CD4-positive, CD25-positive, alpha-beta regulatory T cell (primary cell): ENCODE measurements at places on chromosomes 11 and 22. TPM values are rescaled to one million over a fixed set of nuclear protein-coding genes. Genes with fewer than 3 reads are reported as not detected.
A peak's percentile ranks its signal among the peaks of the same experiment; 100 is the strongest.

Gene LGALS1
- polyA plus RNA-seq, result 829 TPM

DNA sequence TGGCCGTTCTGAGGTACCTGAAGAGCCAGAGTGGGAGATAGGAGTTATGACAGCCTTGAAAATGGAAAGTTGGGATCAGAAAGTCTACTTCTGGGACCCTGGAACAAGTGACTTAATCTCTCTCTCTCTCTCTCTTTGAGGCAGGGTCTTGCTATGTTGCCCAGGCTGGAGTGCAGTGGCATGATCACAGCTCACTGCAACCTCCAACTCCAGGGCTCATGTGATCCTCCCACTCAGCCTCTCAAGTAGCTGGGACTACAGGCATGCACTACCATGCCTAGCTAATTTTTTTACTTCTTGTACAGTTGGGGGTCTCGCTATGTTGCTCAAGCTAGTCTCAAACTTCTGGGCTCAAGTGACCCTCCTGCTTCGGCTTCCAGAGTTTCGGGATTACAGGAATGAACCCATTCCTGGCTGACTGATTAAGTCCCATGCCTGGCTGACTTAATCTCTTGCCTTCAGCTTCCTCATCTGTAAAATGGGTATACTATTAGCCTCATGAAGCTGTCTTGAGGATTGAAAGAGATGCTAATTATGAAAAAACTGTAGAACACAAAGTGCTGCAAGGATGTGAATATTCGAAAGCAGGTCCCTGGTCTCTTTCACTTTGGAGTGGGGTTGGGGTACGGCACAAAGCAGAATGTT is 87.7 kb downstream of the UBASH3B start:
- no peaks in the 10 kb centered on the region for H3K36me3 ChIP-seq
- H3K27ac ChIP-seq, result peak overlapping the region; percentile 84
- peak overlapping the region; percentile 67 for H3K4me3 ChIP-seq

DNA sequence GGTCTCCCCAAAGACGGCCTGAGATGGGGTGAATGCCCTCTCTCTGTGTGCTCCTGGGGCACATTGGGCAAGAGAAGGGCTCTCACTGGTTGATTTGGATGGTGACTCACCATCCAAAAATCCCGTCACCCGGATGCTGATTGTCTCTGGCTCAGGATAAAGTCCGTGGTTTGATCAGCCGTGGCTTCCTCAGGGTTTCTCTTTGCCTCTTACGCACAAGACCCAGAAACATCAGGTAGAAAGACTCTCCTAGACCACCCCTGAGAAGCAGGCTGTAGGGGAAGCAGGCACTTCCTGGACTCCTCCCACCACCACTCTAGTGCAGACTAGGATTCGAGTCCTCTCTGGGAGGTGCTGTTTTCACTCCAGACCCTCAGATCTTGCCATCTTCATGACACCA is 176.1 kb upstream of the NCAM1 start:
- H3K27me3 ChIP-seq, result no peaks in the 10 kb centered on the region
- no peaks in the 10 kb centered on the region for H3K36me3 ChIP-seq
- H3K4me1 ChIP-seq, result no peaks in the 10 kb centered on the region
- no peak for DNase-seq
- H3K4me3 ChIP-seq, result no peak overlapping the region

DNA sequence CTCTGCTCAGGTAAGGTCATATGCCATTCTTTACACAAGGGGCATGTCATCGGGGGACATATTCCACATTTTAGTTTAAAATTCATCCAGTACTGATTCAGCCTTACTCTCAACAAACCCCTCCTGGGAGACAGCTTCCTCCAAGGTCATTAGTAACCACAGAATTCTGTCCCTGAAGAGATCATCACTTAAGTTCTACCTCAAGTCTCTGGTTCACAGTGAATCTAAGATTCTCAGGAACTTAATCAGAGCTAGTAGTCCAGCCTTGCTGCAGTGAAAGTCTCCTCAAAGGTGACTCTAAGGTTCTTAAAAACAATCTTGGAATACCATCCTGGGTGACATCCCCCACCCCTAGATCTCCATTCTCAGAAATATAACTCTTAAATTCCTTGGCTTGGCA is 18.9 kb upstream of the GDPD4 start:
- H3K27me3 ChIP-seq, result no peaks in the 10 kb centered on the region
- H3K4me1 ChIP-seq, result no peaks in the 10 kb centered on the region
- H3K4me3 ChIP-seq, result no peak overlapping the region
- H3K27ac ChIP-seq, result no peak overlapping the region
- peaks cover 7% of the 10 kb centered on the region for H3K36me3 ChIP-seq

- no peaks in the 10 kb centered on the region for H3K4me1 ChIP-seq
- H3K27me3 ChIP-seq, result no peaks in the 10 kb centered on the region
- no peak for DNase-seq
- H3K36me3 ChIP-seq, result no peaks in the 10 kb centered on the region
- no peak overlapping the region for H3K27ac ChIP-seq
Measured at GRCh38 chr11:19551457-19551856, 161.2 kb upstream of the NAV2 start.

Gene PRR33
- not detected for polyA plus RNA-seq

- H3K27me3 ChIP-seq, result no peaks in the 10 kb centered on the region
- H3K4me1 ChIP-seq, result no peaks in the 10 kb centered on the region
- no peak for DNase-seq
- no peak overlapping the region for H3K27ac ChIP-seq
- H3K4me3 ChIP-seq, result no peak overlapping the region
Measured at GRCh38 chr11:72767203-72768062, 15.2 kb upstream of the ARAP1 start.

Gene PHETA2
- 1.5 TPM for polyA plus RNA-seq

GRCh38 chr11:119832202-119832935 is 103.4 kb upstream of the NECTIN1 start:
- H3K36me3 ChIP-seq, result no peaks in the 10 kb centered on the region
- no peaks in the 10 kb centered on the region for H3K4me1 ChIP-seq
- no peak overlapping the region for H3K4me3 ChIP-seq
- DNase-seq, result no peak
- no peaks in the 10 kb centered on the region for H3K27me3 ChIP-seq

GRCh38 chr11:60080535-60080934 is 7.9 kb upstream of the MS4A2 start:
- no peaks in the 10 kb centered on the region for H3K27me3 ChIP-seq
- DNase-seq, result no peak
- no peak overlapping the region for H3K4me3 ChIP-seq
- H3K4me1 ChIP-seq, result no peaks in the 10 kb centered on the region
- H3K27ac ChIP-seq, result no peak overlapping the region

Gene CNTN5
- not detected for polyA plus RNA-seq

DNA sequence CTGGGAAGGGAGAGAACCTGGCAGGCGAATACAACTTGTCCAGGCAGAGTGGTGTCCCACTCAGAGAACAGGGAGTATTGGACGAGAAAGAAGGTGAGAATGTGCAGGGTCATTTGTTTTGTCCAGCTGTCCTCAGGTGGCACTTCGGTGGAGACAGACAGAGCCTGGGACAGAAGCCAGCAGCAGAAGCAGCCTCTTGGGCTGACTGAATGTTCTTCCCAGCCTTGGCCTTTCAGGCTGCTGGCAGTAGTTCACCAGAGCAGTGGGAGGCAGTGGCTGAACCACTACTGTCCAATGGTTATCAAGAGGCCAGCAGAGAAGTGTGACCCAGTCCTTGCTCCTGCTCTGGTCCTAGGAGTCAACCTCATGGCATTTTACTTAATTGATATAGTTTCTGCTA is 331.1 kb upstream of the NARS2 start:
- no peaks in the 10 kb centered on the region for H3K4me1 ChIP-seq
- H3K27ac ChIP-seq, result no peak overlapping the region
- H3K4me3 ChIP-seq, result no peak overlapping the region
- no peaks in the 10 kb centered on the region for H3K36me3 ChIP-seq
- no peaks in the 10 kb centered on the region for H3K27me3 ChIP-seq

DNA sequence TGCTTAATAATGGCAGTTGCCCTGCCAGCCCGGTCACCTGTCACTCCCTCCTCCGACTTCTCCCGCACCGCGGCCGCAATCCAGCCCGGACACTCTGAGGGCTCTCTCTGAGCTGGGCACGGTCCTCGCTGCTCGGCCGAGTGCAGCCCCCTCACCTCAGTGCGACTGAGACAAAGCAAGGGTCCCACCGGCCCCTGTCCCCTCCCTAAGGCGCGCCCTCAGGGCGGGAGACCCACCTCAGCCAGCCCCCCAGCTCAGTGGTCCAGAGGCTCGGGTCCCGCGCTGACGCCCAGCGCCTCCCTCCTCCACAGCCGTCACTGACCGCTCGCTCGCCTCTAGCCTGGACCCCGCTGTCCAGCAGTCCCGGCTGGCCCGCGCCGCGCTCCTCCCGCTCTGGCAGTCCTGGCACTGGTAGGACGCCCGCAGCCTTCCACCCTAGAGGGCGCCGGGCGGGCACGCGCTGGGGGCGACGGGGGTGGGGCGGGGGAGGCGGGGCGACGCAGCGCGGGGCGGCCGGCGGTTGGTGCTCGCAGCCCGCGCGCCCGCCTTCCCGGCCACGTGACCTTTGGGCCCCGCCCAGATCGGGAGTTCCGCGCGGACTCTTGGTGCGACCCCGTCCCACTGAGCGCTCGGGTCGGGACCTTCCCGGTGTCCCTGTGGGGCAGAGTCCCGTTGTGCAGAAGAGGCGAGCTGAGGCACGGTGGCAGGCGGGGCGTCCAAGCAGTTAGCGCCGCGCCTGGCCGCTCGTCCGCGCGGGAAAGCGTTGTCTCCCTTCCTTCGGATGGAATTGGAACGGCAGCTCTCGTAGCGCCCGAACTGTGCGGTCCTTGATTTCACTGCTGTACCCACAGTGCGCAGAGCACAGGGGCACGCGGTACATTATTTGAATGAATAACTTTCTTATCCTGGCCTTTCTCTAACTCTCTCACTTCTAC is 7.8 kb upstream of the L3MBTL2 start:
- no peaks in the 10 kb centered on the region for H3K27me3 ChIP-seq
- no peaks in the 10 kb centered on the region for H3K36me3 ChIP-seq
- H3K4me1 ChIP-seq, result peaks cover 19% of the 10 kb centered on the region
- no peak overlapping the region for H3K27ac ChIP-seq

DNA sequence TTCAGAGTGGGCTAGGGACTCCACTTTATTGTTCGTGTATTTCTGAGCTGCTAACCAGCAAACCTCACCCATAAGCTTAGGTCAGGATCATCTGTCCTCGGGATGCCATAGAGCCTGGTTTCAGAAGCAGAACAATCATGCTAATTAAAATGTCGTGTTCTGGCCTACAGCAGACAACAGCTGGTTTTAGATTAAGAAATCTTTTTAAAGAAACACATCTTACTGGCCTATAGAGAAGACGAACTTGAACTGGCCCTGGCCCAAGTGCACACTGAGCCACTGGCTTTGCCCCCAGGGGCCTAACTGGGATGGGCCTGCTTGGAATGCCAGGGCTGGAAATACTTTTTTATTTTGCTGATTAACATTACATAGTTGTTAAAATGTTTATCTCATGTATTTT is 63.2 kb downstream of the ALX4 start:
- no peak overlapping the region for H3K27ac ChIP-seq
- DNase-seq, result no peak
- H3K27me3 ChIP-seq, result no peaks in the 10 kb centered on the region
- H3K36me3 ChIP-seq, result peaks cover 17% of the 10 kb centered on the region
- H3K4me3 ChIP-seq, result no peak overlapping the region
- H3K4me1 ChIP-seq, result no peaks in the 10 kb centered on the region

DNA sequence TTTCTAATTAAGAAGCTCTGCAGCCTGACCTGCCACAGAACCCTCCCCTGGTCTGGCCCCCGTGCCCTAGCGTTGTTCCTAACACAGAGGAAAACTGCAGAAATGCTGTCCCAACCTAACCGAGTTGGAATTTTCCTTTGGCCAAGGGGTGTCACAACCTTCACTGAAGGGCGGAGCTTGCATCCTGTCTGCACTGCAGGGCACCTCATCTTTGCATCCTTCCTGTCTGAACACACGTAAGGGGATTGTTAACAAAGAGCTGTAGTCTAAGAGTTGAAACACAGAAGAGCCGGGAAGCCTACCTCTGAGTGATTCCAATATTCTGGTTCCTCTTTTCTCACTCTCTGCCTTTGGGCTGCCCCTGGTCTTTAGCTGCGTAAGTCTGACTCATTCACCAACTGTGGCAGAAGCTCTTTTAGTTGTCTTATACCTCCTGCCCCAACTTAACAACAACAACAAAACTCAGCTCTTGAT is 1.6 kb downstream of the DIXDC1 start:
- DNase-seq, result no peak
- no peaks in the 10 kb centered on the region for H3K36me3 ChIP-seq
- peaks cover 26% of the 10 kb centered on the region for H3K4me1 ChIP-seq
- no peak overlapping the region for H3K27ac ChIP-seq
- H3K27me3 ChIP-seq, result no peaks in the 10 kb centered on the region

DNA sequence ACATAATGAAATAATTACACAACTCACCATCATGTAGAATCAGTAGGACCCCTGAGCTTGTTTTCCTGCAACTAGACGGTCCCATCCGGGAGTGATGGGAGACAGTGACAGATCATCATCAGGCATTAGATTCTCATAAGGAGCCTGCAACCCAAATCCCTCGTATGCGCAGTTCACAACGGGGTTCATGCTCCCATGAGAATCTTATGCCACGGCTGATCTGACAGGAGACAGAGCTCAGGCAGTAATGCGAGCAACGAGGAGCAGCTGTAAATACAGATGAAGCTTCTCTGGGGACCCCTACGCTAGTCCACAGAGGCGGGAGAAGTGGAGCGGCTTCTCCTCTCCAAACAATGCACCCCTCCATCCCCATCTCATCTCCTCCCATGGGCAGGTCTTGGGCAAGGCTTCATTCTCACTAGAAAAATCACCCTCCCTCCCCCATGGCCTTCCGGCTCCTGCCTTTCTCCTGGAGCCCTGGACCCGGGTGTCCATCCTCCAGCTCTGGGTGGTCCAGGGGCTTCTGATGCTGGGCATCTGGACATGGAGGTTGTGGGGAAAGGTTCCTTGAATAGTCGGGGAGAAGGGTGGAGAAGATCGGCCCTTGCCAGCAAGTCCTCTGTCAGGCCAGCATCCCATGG is 16.2 kb upstream of the RAC2 start:
- DNase-seq, result no peak
- H3K4me3 ChIP-seq, result no peak overlapping the region
- peaks cover 10% of the 10 kb centered on the region for H3K4me1 ChIP-seq

- H3K4me1 ChIP-seq, result peaks cover 17% of the 10 kb centered on the region
- H3K27me3 ChIP-seq, result no peaks in the 10 kb centered on the region
- H3K27ac ChIP-seq, result no peak overlapping the region
Measured at GRCh38 chr22:42319386-42319785, 48.9 kb upstream of the TCF20 start.

- H3K27me3 ChIP-seq, result no peaks in the 10 kb centered on the region
- H3K4me1 ChIP-seq, result no peaks in the 10 kb centered on the region
- no peak overlapping the region for H3K4me3 ChIP-seq
- H3K27ac ChIP-seq, result no peak overlapping the region
- no peak for DNase-seq
Measured at GRCh38 chr11:131823772-131824171, 453.4 kb downstream of the NTM start.

- no peak overlapping the region for H3K27ac ChIP-seq
- no peaks in the 10 kb centered on the region for H3K27me3 ChIP-seq
- peaks cover 7% of the 10 kb centered on the region for H3K4me1 ChIP-seq
- no peaks in the 10 kb centered on the region for H3K36me3 ChIP-seq
- H3K4me3 ChIP-seq, result no peak overlapping the region
- DNase-seq, result no peak
Measured at GRCh38 chr22:29914165-29914564, 31.2 kb downstream of the MTMR3 start.

Gene C11orf65
- 0.67 TPM for polyA plus RNA-seq

- H3K27ac ChIP-seq, result no peak overlapping the region
- no peak for DNase-seq
- H3K4me1 ChIP-seq, result no peaks in the 10 kb centered on the region
- H3K4me3 ChIP-seq, result no peak overlapping the region
- no peaks in the 10 kb centered on the region for H3K27me3 ChIP-seq
- no peaks in the 10 kb centered on the region for H3K36me3 ChIP-seq
Measured at GRCh38 chr11:120884154-120885020, 139.5 kb upstream of the TBCEL start.

- H3K4me3 ChIP-seq, result no peak overlapping the region
- no peak for DNase-seq
- no peaks in the 10 kb centered on the region for H3K36me3 ChIP-seq
- H3K27ac ChIP-seq, result no peak overlapping the region
- no peaks in the 10 kb centered on the region for H3K27me3 ChIP-seq
Measured at GRCh38 chr11:29327891-29328290, 688.9 kb downstream of the KCNA4 start.

Gene CHADL
- 0.22 TPM for polyA plus RNA-seq

Gene CD6
- 122 TPM for polyA plus RNA-seq
